A549 treated with CpdA at 1 μM for 4 hours (cell line): ENCODE measurements at places on chromosomes 5 and 9. TPM values are rescaled to one million over a fixed set of nuclear protein-coding genes. Genes with fewer than 3 reads are reported as not detected.

Gene RAB3C
- total RNA-seq = not detected in 5 replicates

Gene BHMT2
- total RNA-seq = not detected in 5 replicates

Gene OR1Q1
- total RNA-seq = 0.06 TPM in 1 of 5 replicates, not detected in the others

Gene SLC46A2
- total RNA-seq = not detected in 5 replicates

Gene GABRB2
- not detected in 5 replicates for total RNA-seq

Gene SPATA31A3
- not detected in 5 replicates for total RNA-seq

Gene LEAP2
- total RNA-seq = 0.87 to 1.7 TPM (median 1.5 TPM) in 5 replicates

Gene PCDHGA4
- 0.08 to 0.20 TPM (median 0.10 TPM) in 5 replicates for total RNA-seq
